ENCODE measurements at places on chromosomes 5 and 9. TPM values are rescaled to one million over a fixed set of nuclear protein-coding genes. Genes with fewer than 3 reads are reported as not detected.

DNA sequence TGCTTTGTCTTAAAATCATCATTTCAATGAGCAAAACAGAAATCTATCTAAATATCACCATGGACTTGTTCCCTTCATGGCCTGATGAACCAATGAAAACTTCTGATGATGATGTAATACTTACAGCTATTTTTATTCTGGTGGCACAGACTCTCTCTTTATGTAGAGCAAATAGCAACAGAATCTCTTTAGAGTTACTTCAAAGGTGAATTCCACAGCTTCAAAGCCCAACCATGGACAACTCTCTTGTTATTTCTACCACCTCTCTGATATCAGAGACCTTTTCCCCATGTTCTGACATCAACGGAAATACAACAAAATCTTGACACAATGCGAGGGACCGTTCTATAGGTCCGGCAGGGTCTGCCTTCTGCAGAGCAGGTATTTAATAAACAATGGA is 70.1 kb downstream of the RETREG1 start:
- no peak for DNase-seq

GRCh38 chr5:98840946-98841345 is 67.5 kb downstream of the RGMB start:
- no peak for DNase-seq

The LCN15 gene
- not detected for total RNA-seq

The MED10 gene
- 29.4 TPM for total RNA-seq

The CAMK4 gene
- total RNA-seq = 0.45 TPM

All from thyroid gland (tissue), 4 donors.